ENCODE measurements at places on chromosomes 7 and 10. TPM values are rescaled to one million over a fixed set of nuclear protein-coding genes. Genes with fewer than 3 reads are reported as not detected.

Gene AQP1
- 236 TPM for total RNA-seq

Gene CYP2C19
- 0.11 TPM for total RNA-seq

Gene GPNMB
- total RNA-seq = 248 TPM

GRCh38 chr10:112948196-112948595, 1.9 kb upstream of the TCF7L2 start:
- no peak for DNase-seq

GRCh38 chr10:124534826-124535601, 73.4 kb downstream of the LHPP start:
- no peak for DNase-seq

GRCh38 chr10:78778444-78779338, 290.1 kb upstream of the ZMIZ1 start:
- no peak for DNase-seq

GRCh38 chr10:90968328-90969081, 47.6 kb upstream of the ANKRD1 start:
- no peak for DNase-seq

GRCh38 chr7:7585241-7585928, 18.7 kb downstream of the MIOS start:
- no peak for DNase-seq

GRCh38 chr7:106485031-106485551, 175.9 kb downstream of the CCDC71L start:
- no peak for DNase-seq

GRCh38 chr10:43287056-43288007, 20.5 kb upstream of the RASGEF1A start:
- no peak for DNase-seq

Measured in Right ventricle myocardium superior (tissue), 1 donor.